GM10248 (cell line): ENCODE measurements at places on chromosomes 1 and 21.

- DNase-seq: no peak
Observed at GRCh38 chr1:40897513-40897912, 35.4 kb upstream of the CITED4 start.

- DNase-seq: no peak
Observed at GRCh38 chr1:232894436-232894835, 56.0 kb upstream of the NTPCR start.

- no peak for DNase-seq
Observed at GRCh38 chr21:35284199-35284598, 235.1 kb upstream of the RUNX1 start.

GRCh38 chr1:171480035-171480434, 5.3 kb upstream of the PRRC2C start:
- DNase-seq: no peak

DNA sequence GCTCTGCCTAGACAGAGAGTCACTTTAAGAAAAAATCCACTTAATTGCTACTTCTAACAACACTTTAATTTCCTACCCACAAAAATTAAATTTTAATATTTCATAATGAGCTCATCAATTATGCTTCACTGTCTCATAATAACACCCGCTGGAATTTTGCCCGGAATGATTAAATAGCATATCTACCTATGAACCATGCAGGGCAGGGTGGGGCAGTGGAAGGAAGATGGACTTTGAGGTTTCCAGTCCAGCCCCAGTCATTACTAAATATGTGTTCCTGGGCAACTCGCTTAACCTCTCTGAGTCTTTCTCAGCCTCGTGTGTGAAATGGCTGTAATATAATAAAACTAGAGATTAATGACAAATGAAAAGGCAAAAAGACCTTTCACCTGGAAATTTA, 32.8 kb upstream of the SLC45A1 start:
- no peak for DNase-seq
